Stomach (tissue), 19 donors: ENCODE measurements at places on chromosomes 4 and X.

GRCh38 chr4:8851321-8852117 lies 20.1 kb downstream of the HMX1 start:
- no peak for DNase-seq

GRCh38 chrX:53738370-53738906 lies 51.9 kb upstream of the HUWE1 start:
- DNase-seq, result no peak

DNA sequence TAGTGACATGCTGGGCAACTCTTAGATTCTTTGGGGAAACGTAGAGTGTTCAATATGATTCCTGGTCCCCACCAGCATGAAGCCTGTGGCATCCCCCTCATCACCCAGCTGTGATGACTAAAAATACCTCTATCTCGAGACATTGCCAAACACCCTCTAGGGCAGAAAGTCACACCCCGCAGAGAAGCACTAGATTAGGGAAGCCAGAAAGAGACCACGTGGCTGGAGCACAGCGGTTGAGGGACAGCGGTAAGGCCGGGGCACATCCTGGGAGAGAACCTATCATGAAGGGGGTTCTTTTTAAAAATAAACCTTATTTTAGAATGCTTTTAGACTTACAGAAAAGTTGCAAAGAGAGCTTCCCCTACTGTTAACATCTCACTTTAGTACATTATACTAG lies 11.0 kb downstream of the FAT1 start:
- no peak for DNase-seq

- DNase-seq, result peak; percentile 68
These were observed 486 bp downstream of the CLCN3 start for GRCh38 chr4:169620880-169621248.

- DNase-seq, result no peak
These were observed 930.9 kb downstream of the ADGRL3 start for GRCh38 chr4:62131049-62131448.

- DNase-seq, result peak; percentile 56
These were observed 8.2 kb upstream of the YIPF6 start for GRCh38 chrX:68490644-68491043.

- no peak for DNase-seq
These were observed 24.3 kb upstream of the GLRA2 start for GRCh38 chrX:14504960-14505538.

DNA sequence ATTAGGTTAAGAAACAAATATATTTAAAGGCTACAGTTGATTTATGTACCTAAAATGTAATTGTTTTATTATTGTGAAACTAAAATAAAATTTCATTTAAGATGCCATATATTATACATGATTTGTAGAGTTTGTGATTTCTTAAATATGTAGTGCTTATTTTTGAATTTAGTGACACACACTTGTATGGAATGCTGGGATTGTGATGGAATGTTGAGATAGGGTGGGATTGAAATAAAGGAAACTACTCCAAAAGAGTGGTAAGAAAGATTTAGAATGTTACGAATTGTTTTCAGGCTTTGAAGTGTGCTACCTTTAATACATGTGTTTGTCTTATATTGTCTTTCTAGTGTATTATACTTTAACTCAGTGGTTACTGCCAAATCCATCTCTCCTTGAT lies 330.3 kb upstream of the PITX2 start:
- DNase-seq, result no peak

- peak; percentile 44 for DNase-seq
These were observed 293.4 kb upstream of the BOD1L1 start for GRCh38 chr4:13920901-13921300.

DNA sequence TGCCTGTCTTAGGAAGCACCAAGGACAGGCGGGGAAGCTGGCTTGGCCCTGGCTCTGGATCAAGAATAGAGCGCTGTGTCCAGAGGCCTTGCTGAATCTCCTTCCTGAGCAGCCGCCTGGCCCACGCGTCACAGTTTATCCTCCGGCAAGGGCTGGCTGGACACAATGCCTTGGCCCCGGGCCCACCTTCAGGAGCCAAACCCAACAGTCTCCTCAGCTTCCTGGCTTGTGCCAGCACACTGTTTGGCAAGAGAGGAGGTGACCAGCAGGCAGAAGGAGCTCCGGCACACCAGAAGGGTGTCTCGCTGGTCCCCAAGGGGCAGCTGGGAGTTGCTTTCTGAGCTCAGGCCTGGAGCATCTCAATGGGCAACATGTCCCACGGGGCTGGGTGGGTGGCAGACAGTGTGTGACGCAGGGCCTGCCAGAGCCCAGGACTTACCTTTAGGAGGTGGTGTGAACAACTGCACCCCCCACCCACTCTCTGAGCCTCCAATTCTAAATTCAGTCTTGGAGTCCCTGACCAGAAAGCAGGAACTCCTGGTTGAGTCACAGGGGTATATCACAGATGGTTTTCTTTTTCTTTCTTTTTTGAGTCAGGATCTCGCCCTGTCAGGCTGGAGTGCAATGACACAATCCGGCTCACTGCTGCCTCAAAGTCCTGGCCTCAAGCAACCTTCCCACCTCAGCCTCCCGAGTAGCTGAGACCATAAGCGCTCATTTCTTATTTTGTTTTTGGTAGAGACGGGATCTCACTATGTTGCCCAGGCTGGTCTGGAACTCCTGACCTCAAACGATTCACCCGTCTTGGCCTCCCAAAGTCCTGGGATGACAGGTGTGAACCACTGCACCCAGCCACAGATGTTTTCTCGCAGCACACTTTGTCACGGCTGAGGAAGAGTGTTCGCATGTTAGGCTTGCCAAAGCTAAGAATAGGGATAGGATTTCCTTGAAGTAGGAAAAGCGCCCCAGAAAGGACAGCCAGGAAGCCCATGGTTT lies 361.2 kb downstream of the BCOR start:
- peak; percentile 92 for DNase-seq

GRCh38 chr4:143369552-143369951 lies 32.9 kb downstream of the GAB1 start:
- DNase-seq, result no peak

GRCh38 chrX:49761481-49761880 lies 65.7 kb upstream of the PAGE1 start:
- peak; percentile 51 for DNase-seq

- DNase-seq, result no peak
These were observed 78.6 kb upstream of the ADRA2C start for GRCh38 chr4:3687538-3687937.

DNA sequence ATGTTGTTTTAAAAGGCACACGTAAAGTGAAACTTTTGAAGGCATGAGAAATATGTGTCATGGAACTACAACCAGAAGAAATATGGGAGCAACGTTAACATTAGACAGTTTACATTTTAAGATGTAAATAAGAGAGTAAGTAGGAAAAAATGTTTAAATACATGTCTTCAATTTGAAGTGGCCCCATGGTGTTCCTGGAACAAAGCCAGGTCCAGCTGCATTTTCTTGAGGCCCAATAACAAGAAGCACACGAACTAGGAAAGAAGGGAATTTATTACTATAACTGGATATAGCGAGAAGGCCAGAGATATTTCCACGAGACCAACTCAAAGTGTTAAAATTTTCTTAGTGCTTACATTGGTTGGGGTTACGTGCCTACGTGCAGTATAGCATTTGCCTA lies 458.1 kb downstream of the KCTD8 start:
- DNase-seq, result no peak

GRCh38 chr4:68304731-68305130 lies 45.2 kb downstream of the YTHDC1 start:
- DNase-seq, result no peak

GRCh38 chr4:96186593-96186992 lies 346.7 kb downstream of the PDHA2 start:
- peak; percentile 2 for DNase-seq

DNA sequence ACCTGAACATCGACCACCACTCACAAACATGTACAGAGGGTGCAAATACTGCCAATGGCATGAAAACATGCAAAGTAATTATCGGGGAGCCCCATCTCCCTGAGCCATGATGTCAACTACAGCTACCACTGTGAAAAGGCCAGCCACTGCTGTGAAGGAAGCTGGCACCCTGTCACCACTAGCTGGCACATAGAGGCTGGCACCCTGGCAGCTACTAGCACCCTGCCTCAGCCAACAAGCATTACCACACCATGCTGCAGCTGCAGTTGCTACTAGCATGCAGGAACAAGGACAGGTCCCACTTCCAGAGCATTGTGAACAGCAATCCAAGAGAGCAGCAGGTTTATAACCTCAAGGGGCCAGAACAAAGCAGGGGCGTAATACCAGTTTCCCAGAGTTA lies 81.4 kb downstream of the PRR32 start:
- no peak for DNase-seq

- no peak for DNase-seq
These were observed 40.9 kb downstream of the SEPTIN11 start for GRCh38 chr4:76990288-76991080.
